ENCODE measurements at places on chromosomes 13 and 19.
A peak's percentile ranks its signal among the peaks of the same experiment; 100 is the strongest.

DNA sequence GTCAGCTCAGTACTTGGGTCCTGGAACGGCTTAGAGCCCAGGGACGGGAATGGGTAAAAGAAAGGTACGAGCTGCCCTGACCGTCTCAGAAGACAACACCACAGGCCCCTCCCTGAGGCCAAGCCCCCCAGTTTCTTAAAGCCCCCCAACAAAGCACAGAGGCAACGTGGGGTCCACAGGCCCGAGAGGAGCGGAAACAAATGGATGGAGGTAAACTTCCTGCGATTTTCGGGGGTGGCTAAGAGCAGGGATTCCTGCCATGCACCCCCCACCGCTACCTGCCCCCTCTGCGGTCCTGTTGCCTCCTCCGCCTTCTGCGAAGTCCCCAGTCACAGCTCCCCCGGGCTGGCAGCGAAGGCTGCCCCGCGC lies 48.2 kb downstream of the PTPRS start:
- peak; percentile 16 for DNase-seq

DNA sequence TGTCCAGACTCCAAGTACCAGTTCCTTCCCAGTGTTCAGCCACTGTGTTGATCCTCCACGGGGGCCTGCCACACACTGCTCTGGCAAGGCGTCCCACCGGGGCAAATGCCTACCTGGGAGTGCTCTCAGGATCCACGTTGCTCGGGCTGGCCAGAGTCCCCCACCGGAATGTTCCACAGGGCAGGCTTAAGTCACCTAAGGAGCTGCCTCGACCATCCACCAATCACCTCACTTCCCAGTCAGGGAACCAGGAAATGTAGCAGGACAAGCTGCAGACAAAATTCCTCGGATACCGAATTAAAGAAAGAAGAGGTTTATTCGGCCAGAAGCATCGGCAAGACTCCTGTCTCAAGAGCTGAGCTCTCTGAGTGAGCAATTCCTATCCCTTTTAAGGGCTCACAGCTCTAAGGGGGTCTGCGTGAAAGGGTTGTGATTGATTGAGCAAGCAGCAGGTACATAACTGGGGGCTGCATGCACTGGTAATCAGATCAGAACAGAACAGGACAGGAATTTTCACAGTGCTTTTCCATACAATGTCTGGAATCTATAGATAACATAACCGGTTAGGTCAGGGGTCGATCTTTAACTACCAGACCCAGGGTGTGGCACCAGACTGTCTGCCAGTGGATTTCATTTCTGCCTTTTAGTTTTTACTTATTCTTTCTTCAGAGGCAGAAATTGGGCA lies 56.9 kb upstream of the EDNRB start:
- no peak for DNase-seq

DNA sequence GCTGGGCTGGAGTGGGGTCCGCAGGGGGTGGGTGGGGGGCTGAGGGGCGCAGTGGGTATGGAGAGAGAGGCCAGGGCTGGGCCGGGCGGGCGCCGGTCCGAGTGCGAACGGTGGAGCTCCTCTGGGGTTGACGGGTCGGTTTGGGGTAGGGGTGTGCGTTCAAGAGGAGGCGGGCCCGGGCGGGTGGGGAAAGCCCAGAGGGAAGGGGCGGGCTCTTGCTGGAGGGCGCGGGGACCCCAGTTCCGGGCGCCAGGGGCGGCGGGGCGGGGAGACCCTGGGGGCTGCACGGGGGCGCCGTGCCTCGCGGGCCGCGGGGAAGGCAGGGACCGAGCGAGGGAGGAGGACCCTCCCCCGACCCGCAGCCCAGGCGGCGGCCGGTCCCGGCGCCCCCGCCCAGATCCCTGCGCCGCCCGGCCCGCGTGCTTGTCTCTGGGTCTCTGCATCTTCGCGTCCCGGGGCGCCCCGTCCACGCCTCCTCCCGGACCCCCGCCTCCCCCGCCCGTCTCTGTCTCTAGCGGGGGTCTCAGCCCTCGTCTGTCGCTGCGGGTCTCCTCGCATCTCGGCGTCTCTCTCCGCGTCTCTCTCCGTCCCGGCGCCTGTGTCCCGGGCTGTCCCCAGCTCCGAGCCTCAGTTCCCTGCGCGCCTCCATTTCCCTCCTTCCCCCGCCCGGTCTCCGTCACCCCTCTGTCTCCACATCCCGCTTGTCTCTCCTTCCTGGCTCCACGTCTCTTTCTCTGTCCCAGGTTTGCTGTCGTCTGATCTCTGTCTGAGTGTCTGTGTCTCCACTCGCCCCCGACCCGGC lies 8.3 kb upstream of the SHISA7 start:
- no peak for DNase-seq

DNA sequence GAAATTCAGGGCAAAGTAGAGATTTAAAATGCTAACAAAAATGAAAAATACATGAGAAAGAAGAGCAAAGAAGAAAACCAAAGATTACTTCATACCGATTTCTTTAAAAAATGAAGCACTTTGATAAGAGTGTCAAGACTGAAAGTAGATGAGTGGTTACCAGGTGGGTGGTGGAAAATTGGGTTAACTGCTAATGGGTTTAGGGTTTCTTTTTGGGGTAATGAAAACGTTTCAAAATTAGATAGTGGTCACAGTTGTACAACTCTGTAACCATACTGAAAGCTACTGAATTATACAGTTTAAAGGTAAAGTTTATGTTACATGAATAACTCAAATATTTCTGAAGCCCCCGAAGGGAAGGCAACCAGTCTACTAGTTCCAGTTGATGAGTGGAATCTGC lies 179.4 kb downstream of the NDFIP2 start:
- DNase-seq, result no peak

- no peak for DNase-seq
Measured at GRCh38 chr19:47096100-47096704, 17.4 kb downstream of the ZC3H4 start.

Data from activated T-cell treated with anti-CD3 and anti-CD28 coated beads for 48 hours (primary cell).